ENCODE measurements at places on chromosomes 12 and 14. TPM values are rescaled to one million over a fixed set of nuclear protein-coding genes. Genes with fewer than 3 reads are reported as not detected.

The ADSS1 gene
- total RNA-seq: 11.5 TPM

The CLEC14A gene
- 47.3 TPM for total RNA-seq

The CD9 gene
- 554 TPM for total RNA-seq

The SPTB gene
- total RNA-seq: 14.8 TPM

The CCDC92 gene
- total RNA-seq: 49.2 TPM

DNA sequence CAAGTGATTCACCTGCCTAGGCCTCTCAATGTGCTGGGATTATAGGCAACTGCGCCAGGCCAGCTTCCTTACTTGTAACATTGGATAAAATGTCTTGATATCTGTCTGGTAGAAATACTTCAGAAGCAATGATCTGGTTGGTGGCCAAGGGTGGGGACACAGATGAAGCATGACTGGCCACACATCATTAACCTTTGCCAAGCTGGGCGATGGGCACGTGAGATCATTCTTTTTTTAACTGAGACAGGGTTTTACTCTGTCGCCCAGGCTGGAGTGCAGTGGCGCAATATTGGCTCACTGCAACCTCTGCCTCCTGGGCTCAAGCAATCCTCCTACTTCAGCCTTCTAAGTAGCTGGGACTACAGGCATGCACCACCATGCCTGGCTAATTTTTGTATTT, 31.1 kb downstream of the PLEKHH1 start:
- peak; percentile 21 for DNase-seq

- peak; percentile 80 for DNase-seq
These were observed 59.4 kb downstream of the DDX51 start for GRCh38 chr12:132084621-132085290.

DNA sequence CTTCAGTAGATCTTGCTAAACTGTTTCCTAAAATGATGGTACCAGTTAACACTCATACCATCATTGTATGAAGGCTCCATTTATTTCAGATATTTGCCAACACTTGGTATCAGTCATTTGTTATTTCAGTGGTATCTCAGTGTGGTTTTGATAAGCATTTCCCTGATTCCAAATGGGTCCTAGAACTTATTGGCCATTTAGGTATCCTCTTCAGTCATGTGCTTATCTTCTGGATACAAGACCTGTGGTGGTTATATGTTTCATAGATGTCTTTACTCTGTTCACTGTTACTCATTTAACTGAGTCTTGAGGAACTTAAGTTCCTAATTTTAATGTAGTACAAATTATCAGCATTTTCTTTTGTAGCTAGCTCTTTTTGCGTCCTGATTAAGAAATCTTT, 13.5 kb downstream of the SINHCAF start:
- no peak for DNase-seq

GRCh38 chr14:89352976-89353765, 63.9 kb downstream of the FOXN3 start:
- DNase-seq: no peak

GRCh38 chr12:62931477-62931876, 3.5 kb downstream of the PPM1H start:
- DNase-seq: no peak

DNA sequence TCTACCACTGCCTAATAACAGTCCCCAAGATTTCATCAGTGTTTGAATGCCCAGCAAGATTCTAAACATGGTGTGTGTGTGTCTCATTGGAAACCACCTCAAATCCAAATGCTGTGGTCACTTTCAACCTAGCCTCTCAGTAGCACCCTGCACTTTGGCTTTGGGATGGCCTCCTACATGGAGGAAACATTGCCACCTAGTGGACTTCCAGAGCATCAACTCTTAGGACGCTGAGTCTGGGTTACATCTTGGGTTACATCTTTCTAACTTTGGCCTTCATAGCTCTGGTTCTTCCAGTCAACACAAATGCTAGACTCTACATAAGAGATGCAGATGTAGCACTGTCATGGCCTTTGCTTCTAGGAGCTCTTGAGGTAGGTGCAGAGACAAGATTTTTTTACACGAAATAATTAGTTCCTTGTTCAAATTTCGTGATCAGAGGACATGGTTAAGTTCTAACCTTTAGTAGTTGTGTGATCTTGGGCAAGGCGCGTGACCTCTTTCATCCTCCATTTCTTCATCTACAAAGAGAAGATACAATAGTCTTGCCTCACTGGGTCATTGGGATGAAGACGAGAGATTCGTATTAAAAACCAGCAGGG, 113.5 kb upstream of the VASH1 start:
- no peak for DNase-seq

GRCh38 chr14:77067632-77068516, 30.2 kb upstream of the CIPC start:
- DNase-seq: peak; percentile 84

DNA sequence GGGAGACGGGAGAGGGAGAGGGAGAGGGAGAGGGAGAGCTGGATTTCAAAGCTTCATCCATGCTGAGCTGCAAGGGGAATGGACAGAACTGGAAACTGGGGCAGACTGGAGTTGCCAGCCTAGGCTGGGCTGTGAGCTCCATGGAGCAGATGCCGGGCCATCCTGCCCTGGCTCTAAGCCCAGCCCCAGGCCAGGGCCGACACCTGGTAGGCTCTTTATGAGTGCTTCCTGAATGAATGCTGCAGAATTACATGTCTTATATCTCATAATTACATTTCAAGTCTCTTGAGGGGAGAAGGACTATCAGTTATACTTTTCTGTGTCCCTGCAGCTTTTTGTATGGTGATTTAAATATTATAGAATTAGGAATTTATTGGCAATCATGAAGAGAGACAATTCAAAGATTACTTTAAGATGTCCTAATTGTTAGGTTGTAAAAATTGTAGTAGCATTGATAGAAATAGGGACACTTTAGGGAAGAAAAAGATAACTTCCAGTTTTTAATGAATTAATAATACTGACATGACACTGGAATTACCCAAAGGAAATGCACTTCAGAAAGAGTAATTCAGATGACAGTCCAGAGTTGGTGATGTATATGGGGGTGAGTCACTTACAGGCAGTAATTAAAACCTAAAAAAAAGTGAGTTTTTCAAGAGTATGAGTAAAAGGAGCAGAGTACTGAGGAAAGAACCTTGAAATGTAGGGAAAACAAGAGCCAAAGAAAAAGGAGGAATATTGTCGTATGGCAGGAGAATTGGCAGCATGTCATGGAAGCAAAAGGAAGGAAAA, 29.0 kb downstream of the SCYL2 start:
- DNase-seq: no peak

DNA sequence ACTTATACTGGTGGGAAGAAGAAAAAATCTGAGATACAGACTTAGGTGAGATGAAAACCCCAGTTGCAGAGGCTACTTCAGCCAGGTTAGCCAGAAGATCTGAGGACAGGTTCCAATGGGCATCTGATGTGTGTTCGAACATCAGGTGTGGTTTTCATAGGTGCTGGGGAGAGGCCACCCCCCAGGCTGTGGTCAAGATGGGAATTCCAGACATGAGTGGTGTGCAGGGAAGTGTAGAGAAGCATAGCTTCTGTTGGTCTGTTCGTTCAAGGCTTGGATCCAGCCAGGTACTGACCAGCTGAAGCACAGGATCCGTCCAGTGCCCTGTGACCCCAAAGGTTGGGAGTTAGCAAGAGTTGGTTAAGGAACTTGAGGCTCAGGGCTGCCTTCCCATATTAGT, 85.5 kb downstream of the SSPN start:
- DNase-seq: no peak

DNA sequence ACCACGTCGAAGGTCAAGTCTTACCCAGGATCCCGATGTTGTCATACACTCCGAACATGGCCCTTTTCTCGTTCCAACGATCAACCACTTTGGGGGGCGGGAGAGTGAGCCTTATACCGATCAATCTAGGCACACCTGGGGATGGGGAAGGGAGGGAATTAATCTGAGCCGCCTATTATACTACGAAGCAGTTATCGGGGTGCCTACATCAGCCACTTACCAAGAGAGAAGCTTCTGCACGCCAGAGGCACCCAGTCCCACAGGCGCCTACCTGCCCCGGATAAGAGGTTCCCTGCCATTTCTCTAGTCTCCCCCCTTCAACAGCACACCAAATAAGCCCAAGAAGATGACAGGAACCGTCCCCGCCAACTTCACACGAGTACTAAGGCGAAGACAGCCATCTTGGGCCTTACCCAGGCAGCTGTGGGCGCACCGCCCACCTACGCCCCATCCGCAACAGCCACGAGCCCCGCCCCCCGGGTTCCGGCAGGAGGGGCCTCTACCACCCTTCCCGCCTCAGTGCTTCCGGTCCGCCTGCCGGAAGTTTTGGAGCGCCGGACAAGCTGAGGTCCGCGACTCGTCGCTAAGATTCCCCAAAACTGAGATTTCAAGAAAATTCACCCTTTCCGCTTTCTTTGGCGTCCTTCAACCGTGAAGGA, at the start of gene MRPL51:
MRPL51 (minus strand) TSS at position 425 of the 659 bp plus-strand sequence; CDS start at position 299, 126 bp downstream.
- DNase-seq: peak; percentile 99
